ENCODE measurements at places on chromosomes 11 and 22.
A peak's percentile ranks its signal among the peaks of the same experiment; 100 is the strongest.

GRCh38 chr11:19199771-19200170, 2.0 kb downstream of the CSRP3 start:
- DNase-seq = no peak

- DNase-seq = no peak
Observed at GRCh38 chr11:103125462-103125861, 16.2 kb downstream of the DYNC2H1 start.

GRCh38 chr11:121482231-121483129, 29.7 kb upstream of the SORL1-AS1 start:
- no peak for DNase-seq

DNA sequence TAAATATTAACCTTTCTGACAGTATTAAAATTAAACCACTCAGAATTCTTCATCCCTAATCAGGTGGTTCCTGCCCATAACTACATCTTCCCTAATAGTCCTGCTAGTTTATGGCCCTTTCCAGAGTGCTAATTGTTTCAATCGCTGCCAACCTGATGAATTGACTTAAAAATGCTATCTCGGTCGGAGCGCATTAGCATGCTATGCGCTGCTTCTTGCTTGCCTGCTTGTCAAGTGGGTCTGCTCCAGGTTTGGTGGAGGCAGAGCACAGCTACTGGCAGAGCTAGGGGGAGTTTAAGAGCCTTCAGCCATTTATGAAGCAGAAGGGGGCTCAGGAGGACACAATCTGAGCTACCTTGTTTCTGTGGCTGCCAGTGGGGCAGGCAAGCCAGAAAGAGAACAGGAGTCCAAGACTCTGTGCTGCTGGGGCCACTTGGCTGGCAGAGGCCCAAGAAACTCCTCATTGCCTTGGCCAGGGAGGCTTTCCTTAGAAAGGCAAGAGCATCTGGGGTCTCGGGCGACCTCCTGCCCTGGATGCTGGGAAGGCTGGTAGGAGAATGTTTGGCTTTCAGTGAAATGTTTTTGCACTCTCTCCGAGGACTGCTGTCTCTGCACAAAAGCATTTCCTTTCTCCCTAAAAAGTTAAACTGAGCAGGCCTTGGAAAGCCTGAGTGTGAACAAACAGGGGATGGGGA, 62.1 kb upstream of the PHOX2A start:
- DNase-seq = peak; percentile 21

DNA sequence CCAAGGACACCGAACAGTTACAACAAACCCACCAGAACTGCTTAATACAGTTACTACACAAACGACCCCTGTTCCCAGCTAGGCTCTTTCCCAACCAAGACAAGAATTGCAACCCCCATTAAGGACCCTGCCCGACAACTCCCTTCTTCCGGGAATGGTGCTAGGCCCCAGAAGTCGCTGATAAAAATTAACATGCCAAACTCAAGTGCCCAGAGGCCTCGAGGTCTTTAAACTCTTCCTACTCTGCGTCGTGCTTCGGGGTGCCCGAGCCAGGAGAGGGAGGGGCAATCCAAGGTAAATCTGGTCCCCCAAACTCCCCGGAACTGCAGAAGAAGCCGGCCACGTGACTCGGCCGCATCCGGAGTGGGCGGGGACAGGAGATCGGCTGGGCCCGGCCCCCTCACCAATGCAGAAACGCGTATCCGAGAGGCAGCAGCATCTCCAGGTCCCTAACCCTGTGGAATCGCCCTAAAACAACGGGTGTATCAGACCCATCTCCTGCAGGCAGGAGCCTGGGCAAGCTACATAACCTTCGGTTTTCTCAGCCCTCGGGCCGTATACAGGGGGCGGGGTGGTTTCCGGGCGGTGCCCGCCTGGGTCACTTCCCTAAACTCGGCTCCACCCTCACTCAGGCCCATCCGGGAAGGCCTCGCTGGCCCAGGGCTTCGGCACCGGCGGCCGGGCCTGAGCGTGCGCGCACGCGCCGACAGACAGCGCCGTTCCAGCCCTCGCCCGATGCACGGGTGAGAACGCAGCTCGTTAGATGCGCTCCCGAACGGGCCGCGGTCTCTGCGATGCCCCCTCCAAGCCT, 1.1 kb downstream of the CFL1 start:
- peak; percentile 49 for DNase-seq

DNA sequence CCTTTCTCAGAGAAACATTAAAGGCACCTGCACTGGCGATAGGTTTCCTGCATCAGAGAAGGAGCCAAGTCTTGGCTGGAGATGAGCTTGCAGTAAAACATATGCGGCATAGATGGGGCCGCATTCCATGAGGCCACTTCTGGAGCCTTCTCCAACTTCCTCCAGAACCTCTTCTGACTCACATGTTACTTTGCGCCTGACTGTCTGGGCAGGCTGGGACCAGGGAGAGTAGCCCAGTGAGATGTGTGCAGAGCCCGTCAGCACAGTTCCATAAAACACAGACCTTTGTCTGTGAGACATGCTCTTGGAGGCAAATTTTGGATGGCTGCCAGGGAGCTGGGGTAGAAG, 55.4 kb upstream of the BID start:
- DNase-seq = no peak

GRCh38 chr22:48092866-48093265, 1330.4 kb downstream of the TBC1D22A start:
- DNase-seq = no peak

GRCh38 chr11:47369676-47370075, 8.7 kb downstream of the SPI1 start:
- DNase-seq = no peak

DNA sequence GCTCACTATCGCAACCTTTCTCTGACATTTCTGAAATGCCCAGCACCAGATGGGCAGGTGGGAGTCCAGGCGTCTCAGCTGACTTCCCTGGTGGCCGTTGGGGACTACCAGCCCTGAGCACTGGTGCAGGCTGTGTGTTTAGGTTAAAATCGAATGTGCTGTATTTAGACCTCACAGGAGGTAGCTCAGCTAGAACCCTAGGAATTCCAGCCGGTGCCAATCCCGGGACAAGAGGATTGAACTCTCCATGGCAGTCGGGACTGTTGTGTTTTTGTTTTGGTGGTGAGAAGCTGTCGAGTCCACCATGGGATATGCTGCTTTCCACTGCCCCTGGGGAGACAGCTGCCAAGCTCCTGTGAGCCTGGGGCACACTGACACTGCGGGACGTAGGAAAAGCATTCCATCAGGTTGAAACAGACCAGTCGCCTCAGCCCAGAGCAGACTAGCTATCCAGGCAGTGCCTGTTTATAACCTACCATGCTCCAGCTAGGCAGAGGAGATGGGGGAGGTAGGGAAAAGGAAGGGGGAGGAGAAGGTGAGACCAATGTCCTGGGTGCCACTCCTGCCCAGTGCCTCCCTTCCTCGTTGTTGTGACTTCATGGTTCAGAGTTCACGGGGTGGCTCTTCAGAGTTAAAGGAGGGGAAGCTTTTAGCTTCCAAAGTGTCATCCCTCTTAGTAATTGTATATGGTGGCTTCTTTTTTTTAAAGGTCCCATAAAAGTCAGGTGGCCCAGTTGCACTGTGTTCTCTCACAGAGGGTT, 53.0 kb downstream of the MICAL2 start:
- DNase-seq = no peak

- DNase-seq = no peak
Observed at GRCh38 chr22:45353786-45354185, 44.1 kb downstream of the FAM118A start.

DNA sequence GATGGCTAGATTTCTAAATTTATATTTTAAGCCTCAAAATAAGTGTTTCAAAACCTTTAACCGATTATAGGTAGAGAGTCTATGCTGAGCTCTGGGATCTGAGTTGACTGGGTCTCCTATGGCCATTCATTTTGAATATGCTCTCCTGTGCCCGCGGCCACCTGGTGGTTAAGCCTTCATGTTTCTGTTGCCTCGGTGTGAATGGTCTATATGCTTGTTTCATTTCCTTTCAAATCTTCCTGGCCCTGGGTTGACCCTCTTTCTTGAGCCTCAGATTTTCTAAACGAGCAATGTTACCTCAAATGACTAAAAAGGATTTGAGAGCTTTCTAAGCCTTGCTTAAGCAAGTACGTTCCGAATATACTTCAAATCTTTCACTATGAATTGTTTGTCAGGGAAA, 789.4 kb upstream of the KIRREL3 start:
- DNase-seq = peak; percentile 28

DNA sequence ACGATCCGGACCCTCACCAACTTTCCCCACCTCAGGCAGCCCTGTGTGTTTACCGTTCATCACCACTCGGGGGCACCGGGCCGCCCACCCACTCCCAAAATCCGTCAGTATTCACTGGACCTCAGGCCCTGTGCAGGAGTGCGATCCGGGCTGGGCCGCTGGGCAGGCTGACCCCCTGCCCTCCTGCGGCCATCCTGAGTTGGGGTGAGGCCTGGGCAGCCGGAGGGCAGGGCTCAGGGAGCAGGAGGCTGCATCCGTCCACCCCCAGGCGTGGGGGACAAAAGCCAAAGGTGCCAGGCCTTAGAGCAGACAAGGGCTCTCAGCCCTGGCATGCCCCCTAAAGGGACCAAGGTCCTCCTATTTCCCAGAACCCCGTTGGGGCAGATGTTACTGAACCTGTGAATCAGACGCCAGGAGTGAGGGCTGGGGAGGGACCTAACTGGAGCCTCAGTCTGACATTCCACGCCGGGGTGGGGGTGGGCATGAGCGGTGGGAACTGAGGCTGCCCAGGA, 16.8 kb upstream of the TMEM191C start:
- DNase-seq = no peak
